ENCODE measurements at places on chromosomes 1 and 21. TPM values are rescaled to one million over a fixed set of nuclear protein-coding genes. Genes with fewer than 3 reads are reported as not detected.

Gene TNNT2
- total RNA-seq: not detected

Gene CNIH3
- total RNA-seq: 0.62 TPM

Gene FRRS1
- total RNA-seq: 2.2 TPM

Gene TSSK3
- total RNA-seq: not detected

Gene TMPRSS3
- total RNA-seq: 0.38 TPM

Gene RCOR3
- 20.8 TPM for total RNA-seq

Gene KLHL17
- 16.8 TPM for total RNA-seq

Gene PODN
- total RNA-seq: not detected
